NCI-H187 treated with DMSO at 0.1 percent for 48 hours (cell line): ENCODE measurements at places on chromosomes 11 and 22.

DNA sequence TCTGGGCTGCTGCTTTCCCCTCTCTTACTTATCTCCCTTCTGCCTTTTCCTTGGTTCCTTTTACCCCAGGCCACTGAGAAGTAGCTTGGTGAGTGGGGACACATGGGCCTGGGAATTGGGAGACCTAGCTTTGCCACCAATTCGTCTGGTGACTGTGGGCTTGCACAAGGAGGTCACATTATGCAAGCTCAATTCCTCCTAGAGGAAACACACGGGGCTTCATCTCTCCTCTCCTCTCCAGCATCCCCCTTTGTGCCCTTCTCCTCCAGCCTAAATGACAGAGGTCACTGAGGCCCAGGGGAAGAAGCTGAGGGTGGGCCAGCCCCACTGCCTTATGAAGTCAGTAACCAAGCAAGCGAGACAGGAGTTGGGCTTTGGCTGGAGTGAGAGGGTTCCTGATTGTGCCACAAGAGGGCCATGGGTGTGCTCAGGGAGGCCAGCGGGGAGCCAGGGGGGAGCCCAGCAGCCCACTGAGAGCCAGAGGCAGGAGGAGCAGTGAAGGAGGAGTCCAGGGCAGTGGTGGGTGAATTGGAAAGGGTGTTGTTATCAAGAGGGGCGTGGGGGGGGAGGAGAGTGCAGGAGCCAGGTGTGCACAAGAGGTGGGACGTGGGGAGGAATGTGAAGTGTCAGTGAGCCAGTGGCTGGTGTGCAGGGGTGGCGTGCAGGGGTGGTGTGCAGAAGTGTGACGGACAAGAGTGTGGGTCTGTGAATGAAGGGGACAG lies 2.0 kb downstream of the CLCF1 start:
- DNase-seq, result no peak

- DNase-seq, result no peak
Observed at GRCh38 chr11:35689081-35689996, 26.8 kb downstream of the TRIM44 start.

DNA sequence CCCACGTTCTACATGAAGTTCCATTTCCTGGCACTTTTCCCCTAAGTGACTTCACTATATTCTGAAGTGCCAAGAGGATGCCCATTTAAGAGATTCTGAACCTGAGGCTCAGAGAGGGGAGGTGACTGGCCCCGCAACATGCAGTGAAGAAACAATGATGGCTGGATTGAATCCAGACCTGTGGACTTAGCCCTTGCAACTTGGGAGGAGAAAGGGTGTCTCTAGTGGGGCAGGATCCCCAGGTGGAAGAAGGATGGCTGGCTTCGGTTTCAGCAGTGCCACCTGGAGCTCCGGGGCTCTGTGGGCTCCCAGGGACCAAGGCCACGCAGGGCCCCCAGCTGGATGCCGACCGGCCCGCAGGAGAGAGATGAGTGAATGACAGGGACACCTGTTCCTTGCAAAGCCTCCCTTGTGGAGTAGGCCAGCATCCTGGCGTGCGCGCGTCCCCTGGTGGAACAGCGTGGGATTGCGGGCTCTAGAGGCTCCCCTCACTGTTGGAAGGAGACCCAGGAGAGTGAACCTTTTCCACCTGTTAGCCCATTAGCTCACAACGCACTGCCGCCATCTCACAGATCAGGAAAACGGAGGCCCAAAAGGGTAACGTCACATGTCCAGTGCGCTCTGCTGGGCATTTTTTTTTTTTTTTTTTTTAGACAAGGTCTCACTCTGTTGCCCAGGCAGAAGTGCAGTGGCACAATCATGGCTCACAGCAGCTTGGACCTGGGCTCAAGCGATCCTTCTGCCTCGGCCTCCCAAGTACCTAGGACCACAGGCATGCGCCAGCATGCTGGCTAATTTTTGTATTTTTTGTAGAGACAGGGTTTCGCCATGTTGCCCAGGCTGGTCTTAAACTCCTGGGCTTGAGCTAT lies 104.7 kb downstream of the KIAA1671 start:
- no peak for DNase-seq

- no peak for DNase-seq
Observed at GRCh38 chr11:102309621-102310541, 7.4 kb upstream of the BIRC3 start.

DNA sequence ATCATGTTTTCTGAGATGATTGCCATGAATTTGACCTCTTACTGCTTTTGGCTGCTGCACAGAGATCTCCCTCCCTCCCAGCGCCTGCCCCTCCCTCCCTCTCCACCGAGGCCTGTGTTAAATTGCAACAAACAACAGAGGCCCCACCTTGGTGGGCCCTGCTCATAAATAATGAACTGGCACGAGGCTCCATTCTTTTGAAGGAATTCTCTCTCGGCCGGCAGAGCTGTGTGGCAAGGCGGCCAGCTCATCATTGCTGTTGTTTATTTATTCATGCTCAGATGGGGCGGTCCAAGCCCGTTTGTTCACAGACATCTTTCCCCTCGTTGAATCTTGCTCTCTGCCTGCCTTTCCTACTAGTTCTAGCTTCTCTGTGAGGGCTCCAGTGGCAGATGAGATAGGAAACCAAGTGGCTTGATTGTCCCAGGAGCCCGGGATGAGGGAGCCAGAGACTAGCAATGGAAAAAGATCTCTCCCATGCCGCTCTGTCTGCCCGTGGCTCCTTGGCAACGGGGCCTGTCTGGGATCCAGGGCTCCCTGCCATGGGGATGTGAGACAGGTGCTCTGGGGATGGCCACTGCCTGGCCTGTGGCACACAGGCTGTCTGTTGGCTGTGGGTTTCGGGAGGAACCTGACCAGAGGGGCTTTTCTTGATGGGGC lies 192.6 kb downstream of the DSCAML1 start:
- no peak for DNase-seq

DNA sequence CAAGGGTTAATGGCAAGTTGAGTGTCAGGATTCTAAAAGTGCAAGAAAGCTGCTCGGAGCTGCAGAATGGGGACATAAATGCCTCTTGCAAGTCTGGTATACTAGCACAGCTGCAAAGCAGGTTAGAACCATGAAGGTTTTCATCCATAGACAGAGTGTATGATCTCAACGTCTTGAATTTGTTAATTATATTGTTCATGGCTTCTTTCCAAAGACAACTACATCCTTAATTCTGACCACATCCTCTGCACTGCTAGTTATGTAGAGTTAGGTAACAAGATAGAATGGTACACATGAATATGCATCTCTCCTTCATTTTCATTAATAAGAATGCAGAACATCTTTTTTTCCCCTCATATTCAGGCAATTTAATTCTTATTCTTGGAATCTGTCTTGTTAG lies 34.2 kb downstream of the EXPH5 start:
- DNase-seq, result no peak

DNA sequence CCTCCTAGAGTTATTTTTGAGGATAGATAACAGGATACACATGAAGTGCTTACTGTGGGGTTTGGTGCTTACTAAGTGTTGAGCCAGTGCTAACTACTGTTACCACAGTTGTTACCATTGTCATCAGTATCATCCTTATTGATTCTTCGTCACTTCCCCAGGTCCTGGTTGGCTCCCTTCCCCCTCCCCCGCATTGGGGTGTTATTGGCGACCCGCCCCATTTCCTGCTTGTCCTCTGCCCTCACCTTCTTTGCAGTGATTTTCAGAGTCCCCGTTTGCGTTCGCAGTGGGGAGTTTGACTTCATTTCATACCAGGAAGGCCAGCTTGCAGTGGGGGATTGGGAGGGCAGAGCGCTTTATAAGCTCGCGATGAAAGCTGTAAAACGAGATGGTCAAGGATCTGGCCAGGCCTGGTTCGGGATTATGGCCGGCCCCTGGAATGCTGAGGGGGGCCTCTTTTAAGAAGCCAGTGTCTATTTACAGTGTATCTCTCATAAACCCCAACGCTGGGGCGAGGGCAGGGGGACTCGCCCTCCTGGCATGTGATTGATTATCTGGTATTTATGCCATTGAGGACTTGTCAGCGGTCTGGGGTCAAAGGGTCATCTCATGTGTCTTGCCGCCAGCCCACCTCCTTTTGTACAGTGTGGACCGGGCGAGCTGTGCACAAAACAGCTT lies 84.6 kb upstream of the NNMT start:
- DNase-seq, result no peak

GRCh38 chr11:66768088-66768521 lies 39.1 kb upstream of the SPTBN2 start:
- DNase-seq, result no peak

- DNase-seq, result no peak
Observed at GRCh38 chr22:46666577-46667244, 46.5 kb downstream of the GRAMD4 start.

DNA sequence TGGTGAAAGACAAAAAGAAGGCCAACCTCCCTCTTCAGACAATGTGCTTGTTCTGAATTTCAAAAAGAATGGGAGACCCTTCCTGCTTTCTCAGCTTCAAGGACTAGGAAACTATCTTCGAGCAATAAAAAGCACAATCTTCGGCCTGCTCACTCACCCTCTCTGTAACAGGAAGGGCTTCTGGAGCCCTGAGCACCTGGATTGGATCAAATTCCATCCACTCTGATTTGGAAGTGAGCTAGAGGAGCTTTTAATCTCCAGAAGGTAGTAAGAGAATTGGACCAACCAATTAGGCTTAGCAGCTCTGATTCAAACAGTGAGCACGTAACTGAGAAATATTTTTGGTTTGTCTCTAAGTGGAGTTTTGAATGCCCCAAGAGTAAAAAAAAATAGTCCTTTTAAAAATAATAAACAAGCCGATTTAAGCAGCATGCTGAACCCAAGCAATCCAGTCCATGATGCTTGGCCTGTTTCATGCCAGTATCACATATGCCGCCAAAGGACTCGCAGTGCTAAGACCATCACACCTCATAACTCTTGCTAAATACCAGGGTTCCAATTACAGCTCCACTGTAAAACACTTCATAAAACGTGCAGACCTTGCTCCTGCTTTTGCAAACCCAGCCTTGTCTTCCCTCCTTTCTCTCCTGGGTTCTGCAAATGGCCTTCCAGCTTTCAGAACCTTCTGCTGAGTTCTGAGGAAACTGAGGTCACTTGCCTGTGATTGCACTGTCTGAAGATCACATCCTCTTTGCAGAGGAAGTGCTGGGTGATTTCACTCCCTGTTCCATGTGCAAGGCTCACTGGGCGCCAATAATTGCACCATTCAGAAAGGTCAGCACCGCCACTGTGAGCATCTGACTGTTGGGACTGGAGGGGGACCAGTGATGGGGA lies 74.4 kb downstream of the SLC1A2 start:
- DNase-seq, result no peak

- DNase-seq, result no peak
Observed at GRCh38 chr22:20131859-20132685, 468 bp downstream of the ZDHHC8 start.

DNA sequence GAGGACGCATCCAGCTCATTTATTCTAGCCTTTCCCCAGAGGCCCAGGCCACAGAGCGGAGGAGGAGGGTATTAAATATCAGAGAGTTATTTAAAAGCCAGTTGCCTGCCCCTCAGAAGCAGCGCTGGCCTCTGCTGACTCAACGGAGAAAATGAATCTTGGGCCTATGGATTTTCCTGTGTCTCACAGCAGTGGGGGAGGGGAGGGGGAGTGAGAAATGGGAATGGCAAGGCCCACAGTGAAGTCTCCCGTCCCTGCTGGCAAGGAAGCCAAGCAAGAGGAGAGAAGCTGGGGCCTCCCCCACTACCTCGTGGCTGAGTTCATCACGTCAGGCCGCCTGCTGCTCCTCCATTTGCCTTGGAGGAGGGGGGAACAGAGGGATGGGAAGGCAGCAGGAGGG lies 4.5 kb upstream of the TPBGL start:
- no peak for DNase-seq

GRCh38 chr11:124115782-124116616 lies 749 bp downstream of the VWA5A start:
- no peak for DNase-seq

DNA sequence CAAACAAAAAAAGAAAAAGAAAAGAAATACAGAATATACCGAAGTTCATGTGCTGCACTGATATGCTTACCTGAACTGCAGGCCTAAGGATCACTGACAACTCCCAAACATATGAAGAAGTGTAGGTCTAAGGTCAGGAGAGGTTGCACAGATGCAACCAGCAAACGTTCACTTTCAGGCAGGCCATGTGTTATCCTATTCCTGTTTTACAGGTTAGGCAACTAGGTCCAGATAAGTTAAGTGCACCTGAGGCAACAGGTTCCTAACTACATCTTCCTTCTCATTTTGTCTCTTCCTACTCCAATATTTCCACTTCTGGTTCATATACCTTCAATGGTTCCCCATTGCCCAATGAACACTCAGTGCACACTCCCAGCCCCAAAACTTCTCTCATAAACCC lies 15.1 kb downstream of the PI4KA start:
- DNase-seq, result no peak

- DNase-seq, result no peak
Observed at GRCh38 chr22:26194313-26194712, 25.1 kb downstream of the SEZ6L start.

- no peak for DNase-seq
Observed at GRCh38 chr11:32752001-32752400, 42.5 kb downstream of the CCDC73 start.

DNA sequence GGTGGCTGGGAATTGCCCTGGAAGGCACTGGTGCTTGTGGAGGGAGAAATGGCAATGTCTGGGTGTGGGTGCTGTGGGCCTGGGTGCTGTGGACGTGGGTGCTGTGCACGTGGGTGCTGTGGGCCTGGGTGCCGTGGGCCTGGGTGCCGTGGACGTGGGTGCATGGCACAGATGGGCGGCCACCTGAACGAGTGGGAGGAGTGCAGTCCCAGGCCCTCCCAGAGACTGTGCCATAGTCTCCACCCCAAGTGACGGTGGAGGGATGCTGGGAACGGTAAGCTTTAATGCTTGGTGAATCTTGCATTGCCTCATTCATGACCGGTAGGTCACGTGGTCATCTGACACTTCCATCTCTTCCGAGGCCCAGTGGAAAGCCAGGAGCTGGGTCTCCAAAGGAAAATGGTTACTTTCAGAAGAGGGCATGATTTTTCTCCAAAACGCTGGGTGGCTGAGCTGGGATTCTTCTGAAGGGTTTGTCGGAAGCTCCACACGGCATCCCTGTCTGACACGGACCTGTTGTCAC lies 28.8 kb upstream of the BRSK2 start:
- no peak for DNase-seq

GRCh38 chr22:46581538-46582244 lies 38.5 kb upstream of the GRAMD4 start:
- DNase-seq, result no peak

DNA sequence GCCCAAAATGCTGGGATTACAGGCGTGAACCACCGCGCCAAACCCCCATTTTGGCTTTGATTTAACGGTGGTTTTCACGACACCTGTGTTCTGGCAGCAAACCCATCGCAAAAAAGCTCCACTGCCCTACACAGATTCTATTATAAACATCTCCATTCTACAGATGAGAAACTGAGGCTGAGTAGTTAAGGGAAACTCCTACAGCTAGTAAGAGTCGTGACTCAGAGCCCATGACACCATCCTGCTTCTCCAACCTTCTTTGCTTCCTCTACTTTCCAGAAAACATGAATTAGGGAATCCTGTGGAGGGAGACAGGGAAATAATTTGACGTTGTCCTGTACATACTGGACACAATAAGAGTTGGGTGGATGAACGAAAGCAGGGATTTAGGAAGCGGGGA lies 429 bp upstream of the SNX15 start:
- DNase-seq, result no peak
